ENCODE measurements at places on chromosomes 16 and 17. TPM values are rescaled to one million over a fixed set of nuclear protein-coding genes. Genes with fewer than 3 reads are reported as not detected.

DNA sequence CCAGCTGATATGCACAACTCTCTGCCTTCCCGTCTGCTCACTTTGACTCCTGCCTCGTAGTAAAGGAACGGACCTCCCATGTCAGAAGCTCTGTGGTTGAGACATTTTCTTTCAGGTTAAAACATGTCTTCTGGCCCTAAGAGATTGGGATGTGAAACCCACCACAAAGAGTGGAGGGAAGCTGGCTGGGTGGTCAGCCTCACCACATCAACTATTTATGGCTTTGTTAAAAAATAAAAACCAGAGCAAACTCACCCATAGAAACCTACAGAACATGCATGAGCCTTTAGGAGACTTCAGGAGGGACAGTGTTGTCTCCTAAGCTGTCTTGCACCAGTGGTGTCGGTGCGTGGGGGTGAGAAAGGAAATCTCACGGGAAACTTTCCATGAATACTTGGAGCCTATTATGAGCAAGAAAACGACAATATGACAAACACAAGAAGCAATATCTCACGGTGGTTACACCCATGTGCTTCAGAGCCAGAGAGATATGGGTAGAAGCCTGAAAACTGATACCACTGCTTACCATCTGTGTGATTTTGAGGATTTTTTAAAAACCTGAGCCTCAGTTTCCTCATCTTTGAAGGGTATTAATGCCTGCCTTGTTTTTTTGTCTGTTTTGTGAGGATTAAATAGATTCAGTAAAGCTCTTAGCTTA, 61.7 kb upstream of the XYLT1 start:
- peaks cover 8% of the 10 kb centered on the region for H3K27me3 ChIP-seq
- H3K4me1 ChIP-seq = peaks cover 13% of the 10 kb centered on the region
- no peak for DNase-seq
- no peak overlapping the region for H3K27ac ChIP-seq
- H3K36me3 ChIP-seq = no peaks in the 10 kb centered on the region
- no peak overlapping the region for H3K4me3 ChIP-seq

DNA sequence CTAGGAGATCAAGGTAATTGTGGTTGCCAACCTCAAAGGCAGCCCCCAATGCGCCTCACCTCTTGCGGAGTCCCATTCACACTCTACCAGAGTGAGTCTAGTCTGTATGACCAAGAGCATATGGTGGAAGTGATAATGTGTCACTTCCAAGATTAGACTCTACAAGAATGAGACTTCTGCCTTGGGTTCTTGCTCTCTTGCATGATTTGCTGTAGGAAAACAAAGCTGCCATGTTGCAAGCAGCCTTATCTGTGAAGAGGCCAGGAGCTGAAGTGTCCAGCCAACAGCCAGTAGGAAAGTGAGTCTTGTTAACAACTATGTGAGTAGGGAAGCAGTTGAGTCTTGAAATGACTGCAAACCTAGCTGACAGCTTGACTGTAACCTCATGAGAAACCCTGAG, 3.4 kb downstream of the TERF2 start:
- peaks cover 44% of the 10 kb centered on the region for H3K4me1 ChIP-seq
- peak overlapping the region; percentile 95 for H3K27ac ChIP-seq
- no peak for DNase-seq
- peak overlapping the region; percentile 21 for H3K4me3 ChIP-seq
- H3K27me3 ChIP-seq = no peaks in the 10 kb centered on the region

- H3K4me3 ChIP-seq = peak overlapping the region; percentile 73
- H3K27ac ChIP-seq = peak overlapping the region; percentile 92
- no peaks in the 10 kb centered on the region for H3K36me3 ChIP-seq
- H3K27me3 ChIP-seq = no peaks in the 10 kb centered on the region
- DNase-seq = no peak
Measured at GRCh38 chr16:56860226-56861020, 4.6 kb upstream of the SLC12A3 start.

GRCh38 chr16:84572096-84572495, 45.8 kb downstream of the COTL1 start:
- peaks cover 16% of the 10 kb centered on the region for H3K4me1 ChIP-seq
- H3K27me3 ChIP-seq = no peaks in the 10 kb centered on the region
- DNase-seq = no peak
- no peak overlapping the region for H3K4me3 ChIP-seq

- no peak overlapping the region for H3K4me3 ChIP-seq
- DNase-seq = no peak
- no peaks in the 10 kb centered on the region for H3K27me3 ChIP-seq
- H3K36me3 ChIP-seq = no peaks in the 10 kb centered on the region
- H3K27ac ChIP-seq = no peak overlapping the region
- peaks cover 5% of the 10 kb centered on the region for H3K4me1 ChIP-seq
Measured at GRCh38 chr16:804193-805048, 3.9 kb upstream of the GNG13 start.

GRCh38 chr16:11413907-11414595, 68.8 kb downstream of the RMI2 start:
- H3K27ac ChIP-seq = no peak overlapping the region
- H3K4me3 ChIP-seq = no peak overlapping the region
- H3K36me3 ChIP-seq = no peaks in the 10 kb centered on the region
- peak; percentile 25 for DNase-seq
- peaks cover 7% of the 10 kb centered on the region for H3K4me1 ChIP-seq

- H3K27ac ChIP-seq = peak overlapping the region; percentile 89
- DNase-seq = no peak
- no peaks in the 10 kb centered on the region for H3K27me3 ChIP-seq
- peaks cover 11% of the 10 kb centered on the region for H3K36me3 ChIP-seq
- H3K4me1 ChIP-seq = peaks cover 33% of the 10 kb centered on the region
- H3K4me3 ChIP-seq = peak overlapping the region; percentile 76
Measured at GRCh38 chr17:3639981-3640596, 3.5 kb downstream of the CTNS start.

DNA sequence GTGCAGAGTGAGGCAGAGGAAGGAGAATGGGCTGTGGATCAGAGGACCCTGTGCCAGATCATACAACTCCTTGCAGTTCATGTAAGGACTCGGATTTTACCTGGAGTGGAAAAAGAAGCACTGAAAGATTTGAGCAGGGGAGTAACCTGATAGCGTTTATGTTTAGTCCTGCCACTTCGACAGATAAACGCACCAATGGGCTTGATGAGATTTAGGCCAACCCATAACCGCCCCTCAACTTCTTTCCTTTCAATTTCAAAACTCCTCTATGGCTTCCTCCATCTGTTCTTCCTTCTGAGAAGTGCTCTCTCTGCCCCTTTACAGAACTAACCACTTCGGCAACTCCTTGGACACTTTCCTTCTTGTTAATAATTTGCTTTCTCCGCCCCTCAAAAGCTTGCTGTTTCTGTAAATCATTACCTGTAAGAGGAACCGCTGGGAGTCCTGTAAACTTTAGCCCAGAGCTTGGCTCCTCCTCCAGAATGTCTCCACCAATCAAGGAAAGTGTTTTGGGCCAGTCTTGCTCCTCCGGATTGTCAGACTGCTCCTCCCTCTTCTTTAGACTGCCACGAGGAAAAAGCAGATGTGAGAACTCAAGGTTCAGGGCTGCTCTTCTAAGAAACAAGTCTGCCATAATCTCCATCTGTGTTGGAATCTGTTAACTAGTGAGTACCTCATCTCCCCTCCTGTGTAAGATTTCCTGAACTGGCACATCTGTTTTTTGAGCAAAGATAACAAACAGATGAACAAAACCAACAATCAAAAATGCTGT, at the start of gene ACSM3:
Gene ACSM3, plus strand, starts transcription at position 554 of the 772 bp plus-strand sequence. CDS start 6,021 bp downstream, outside the sequence.
- peak within 1 kb of the TSS; percentile 89 for H3K4me3 ChIP-seq
- DNase-seq = peak; percentile 82
- peaks cover 12% of the 10 kb centered on the region for H3K4me1 ChIP-seq
- no peaks in the 10 kb centered on the region for H3K27me3 ChIP-seq
- peak within 1 kb of the TSS; percentile 91 for H3K27ac ChIP-seq

GRCh38 chr16:49776085-49776595, 79.8 kb downstream of the ZNF423 start:
- no peaks in the 10 kb centered on the region for H3K4me1 ChIP-seq
- no peaks in the 10 kb centered on the region for H3K27me3 ChIP-seq
- H3K4me3 ChIP-seq = no peak overlapping the region
- H3K27ac ChIP-seq = no peak overlapping the region

DNA sequence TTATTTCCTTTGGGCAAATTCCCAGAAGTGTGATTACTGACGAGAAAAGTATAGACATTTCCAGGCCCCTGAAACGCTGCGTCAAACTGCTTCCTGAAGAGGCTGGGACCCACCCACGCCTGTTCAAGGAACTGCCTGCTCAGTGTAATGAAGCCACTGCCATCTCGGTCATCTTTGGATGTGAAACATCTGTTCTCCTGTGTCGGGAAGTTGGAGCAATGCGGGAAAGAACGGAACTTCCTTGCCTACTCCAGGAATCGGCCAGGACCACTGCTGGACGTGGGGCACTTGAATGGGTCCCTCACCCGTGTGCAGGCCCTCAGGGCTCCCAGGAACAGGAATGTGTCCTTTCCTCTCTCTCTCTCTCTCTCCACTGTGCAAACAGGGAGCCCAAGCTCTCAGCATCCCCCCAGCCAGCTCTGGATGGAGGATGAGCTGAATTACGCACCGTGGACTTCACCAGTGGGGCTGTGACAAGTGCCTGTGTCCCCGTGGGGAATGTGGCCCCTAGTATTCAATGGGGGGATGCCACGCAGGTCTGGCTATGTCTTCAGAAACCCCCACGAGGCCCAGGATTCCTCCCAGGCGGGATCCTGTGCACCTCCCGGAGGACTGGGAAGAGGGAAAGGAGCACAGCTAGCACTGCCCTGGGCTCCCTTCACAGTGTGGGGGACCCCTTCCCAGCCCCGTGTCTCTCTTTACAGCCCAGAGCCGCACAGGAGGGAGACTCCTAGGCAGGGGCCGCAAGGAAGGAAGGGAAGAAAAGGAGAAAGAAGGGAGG, 18.3 kb upstream of the LITAF start:
- no peak overlapping the region for H3K4me3 ChIP-seq
- peak; percentile 37 for DNase-seq
- H3K27me3 ChIP-seq = no peaks in the 10 kb centered on the region
- no peak overlapping the region for H3K27ac ChIP-seq
- peaks cover 18% of the 10 kb centered on the region for H3K4me1 ChIP-seq
- no peaks in the 10 kb centered on the region for H3K36me3 ChIP-seq

DNA sequence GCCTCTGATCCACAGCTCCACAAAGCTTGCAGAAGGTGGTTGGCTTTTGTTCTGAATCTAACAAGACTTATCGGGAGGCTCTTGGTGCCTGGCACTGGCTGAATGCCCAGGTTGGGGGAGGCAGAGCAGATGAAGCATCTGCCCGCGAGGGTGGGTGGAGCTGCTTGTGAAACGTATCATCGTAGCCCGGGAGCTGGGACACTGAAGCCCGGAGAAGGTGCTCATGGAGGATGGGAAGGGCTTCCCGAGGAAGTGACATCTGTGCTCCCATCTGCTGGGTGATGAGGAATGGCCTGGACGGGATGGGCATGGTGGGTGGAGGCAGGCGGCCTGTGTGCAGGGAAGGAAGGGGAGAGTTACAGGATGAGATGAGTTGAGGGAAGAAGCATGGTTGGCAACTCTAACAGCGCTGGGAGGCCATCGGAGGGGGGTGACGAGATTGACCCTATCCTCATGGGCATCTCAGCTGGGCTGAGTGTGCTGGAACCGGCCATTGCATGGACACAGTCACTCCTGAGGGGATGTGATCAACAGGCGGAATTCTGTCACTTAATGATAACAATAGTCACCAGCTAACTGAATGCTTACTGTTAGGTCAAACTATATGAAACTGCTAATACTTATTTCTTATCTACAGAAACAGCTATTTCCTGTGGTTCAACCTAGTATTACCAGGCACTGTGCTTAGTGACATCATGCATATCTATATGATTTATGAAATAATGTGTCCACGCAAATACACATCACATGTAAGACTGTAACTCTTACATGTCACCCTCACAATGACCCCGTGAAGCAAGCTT, 102.7 kb downstream of the ABCC6 start:
- H3K27ac ChIP-seq = peak overlapping the region; percentile 45
- no peaks in the 10 kb centered on the region for H3K27me3 ChIP-seq
- H3K36me3 ChIP-seq = peaks cover 38% of the 10 kb centered on the region
- H3K4me3 ChIP-seq = peak overlapping the region; percentile 44
- DNase-seq = no peak
- H3K4me1 ChIP-seq = peaks cover 23% of the 10 kb centered on the region

- no peaks in the 10 kb centered on the region for H3K36me3 ChIP-seq
- H3K4me3 ChIP-seq = no peak overlapping the region
- H3K27me3 ChIP-seq = peaks cover 11% of the 10 kb centered on the region
Measured at GRCh38 chr16:26391833-26392232, 674.9 kb upstream of the C16orf82 start.

- no peaks in the 10 kb centered on the region for H3K4me1 ChIP-seq
- DNase-seq = no peak
- no peak overlapping the region for H3K27ac ChIP-seq
- H3K36me3 ChIP-seq = no peaks in the 10 kb centered on the region
- no peaks in the 10 kb centered on the region for H3K27me3 ChIP-seq
- H3K4me3 ChIP-seq = no peak overlapping the region
Measured at GRCh38 chr17:28972437-28972836, 21.1 kb upstream of the PHF12 start.

GRCh38 chr16:89637379-89637778, 20.1 kb downstream of the CHMP1A start:
- H3K4me3 ChIP-seq = no peak overlapping the region
- no peak overlapping the region for H3K27ac ChIP-seq
- H3K4me1 ChIP-seq = peaks cover 7% of the 10 kb centered on the region
- H3K27me3 ChIP-seq = no peaks in the 10 kb centered on the region
- DNase-seq = no peak
- no peaks in the 10 kb centered on the region for H3K36me3 ChIP-seq

- H3K36me3 ChIP-seq = no peaks in the 10 kb centered on the region
- H3K4me1 ChIP-seq = no peaks in the 10 kb centered on the region
- H3K27me3 ChIP-seq = peaks cover 33% of the 10 kb centered on the region
Measured at GRCh38 chr16:86306011-86306644, 204.2 kb upstream of the FOXF1 start.

GRCh38 chr17:29129731-29130130, 50.5 kb downstream of the MYO18A start:
- no peak overlapping the region for H3K4me3 ChIP-seq
- peaks cover 15% of the 10 kb centered on the region for H3K4me1 ChIP-seq
- H3K27ac ChIP-seq = no peak overlapping the region
- H3K27me3 ChIP-seq = no peaks in the 10 kb centered on the region

- H3K4me1 ChIP-seq = no peaks in the 10 kb centered on the region
- no peak for DNase-seq
- no peaks in the 10 kb centered on the region for H3K36me3 ChIP-seq
- no peak overlapping the region for H3K4me3 ChIP-seq
Measured at GRCh38 chr16:74743045-74743667, 31.5 kb downstream of the FA2H start.

DNA sequence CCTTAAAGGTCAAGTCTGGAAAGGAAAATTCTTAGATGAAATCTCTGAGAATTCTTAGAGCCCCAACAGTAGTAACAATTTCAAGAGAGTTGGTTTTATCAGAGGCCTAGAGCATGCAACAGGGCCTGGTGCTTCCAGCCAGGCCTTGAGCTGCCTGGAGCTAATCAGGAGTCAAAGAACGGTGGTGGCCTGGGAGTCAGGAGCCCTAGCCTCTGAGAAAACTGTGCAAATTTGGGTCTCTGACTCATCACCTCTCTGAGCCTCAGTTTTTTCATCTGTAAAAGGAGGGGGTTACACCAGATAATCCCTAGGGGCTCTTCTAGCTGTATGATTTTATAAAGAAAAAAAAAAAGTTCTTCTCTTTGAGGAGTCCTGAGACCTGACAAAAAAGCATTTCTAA, 227.3 kb upstream of the RPL38 start:
- no peak overlapping the region for H3K4me3 ChIP-seq
- H3K27me3 ChIP-seq = peaks cover 3% of the 10 kb centered on the region
- no peaks in the 10 kb centered on the region for H3K36me3 ChIP-seq
- DNase-seq = no peak

GRCh38 chr17:63780507-63780906, 6.5 kb downstream of the DDX42 start:
- no peak overlapping the region for H3K27ac ChIP-seq
- H3K27me3 ChIP-seq = no peaks in the 10 kb centered on the region
- peaks cover 18% of the 10 kb centered on the region for H3K36me3 ChIP-seq

GRCh38 chr17:17824119-17824782, 12.5 kb downstream of the SREBF1 start:
- H3K27ac ChIP-seq = peak overlapping the region; percentile 64
- no peak for DNase-seq

The CDRT15 gene
- not detected for total RNA-seq

The KRTAP4-12 gene
- not detected for total RNA-seq

The ZFPM1 gene
- 24.5 TPM for total RNA-seq

All from natural killer cell treated with Interleukin-12 subunit alpha and Interleukin-12 subunit beta and Interleukin-15 and Interleukin-18, amount 100 ng/mL, for 72 hours (primary cell).